Astrocyte of the hippocampus (primary cell): ENCODE measurements at places on chromosomes 4 and X.
A peak's percentile ranks its signal among the peaks of the same experiment; 100 is the strongest.

DNA sequence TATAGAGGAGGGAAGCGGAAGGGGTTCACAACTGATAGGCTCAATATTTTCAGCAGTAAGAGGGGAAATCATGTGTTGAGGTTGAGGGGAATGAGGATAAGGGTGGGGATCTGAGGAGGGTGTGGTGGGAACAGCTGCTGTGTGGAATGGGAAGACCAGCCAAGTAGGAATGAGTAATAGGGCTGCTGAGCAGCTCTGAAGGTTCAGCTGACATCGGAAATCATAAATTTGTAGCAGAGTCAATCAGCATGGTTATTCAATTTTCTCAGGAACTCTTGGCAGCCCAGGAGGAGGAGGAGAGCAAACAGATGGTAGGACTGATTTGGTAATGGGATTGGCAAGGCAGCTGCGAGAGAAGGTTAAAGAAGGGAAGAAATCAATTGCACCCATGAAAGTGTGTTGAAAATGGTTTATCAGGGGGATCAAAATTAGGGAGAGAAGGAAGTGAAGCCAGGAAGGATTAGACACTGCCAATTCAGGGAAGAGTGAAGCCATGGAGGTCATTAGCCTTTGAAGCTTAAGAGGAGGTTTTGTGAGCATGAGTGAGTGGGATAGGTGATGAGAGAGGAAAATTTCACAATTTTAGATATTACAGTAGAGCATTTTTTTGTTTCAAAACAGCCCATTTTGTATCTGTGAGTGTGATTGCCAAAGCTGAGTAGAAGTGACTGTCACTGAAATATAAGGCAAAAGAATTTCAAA lies 82.6 kb downstream of the PCDH7 start:
- DNase-seq, result peak; percentile 19

GRCh38 chr4:87274803-87275202 lies 47.9 kb downstream of the HSD17B13 start:
- no peak for DNase-seq

- DNase-seq, result no peak
Measured at GRCh38 chr4:38615847-38616246, 48.2 kb upstream of the KLF3 start.

DNA sequence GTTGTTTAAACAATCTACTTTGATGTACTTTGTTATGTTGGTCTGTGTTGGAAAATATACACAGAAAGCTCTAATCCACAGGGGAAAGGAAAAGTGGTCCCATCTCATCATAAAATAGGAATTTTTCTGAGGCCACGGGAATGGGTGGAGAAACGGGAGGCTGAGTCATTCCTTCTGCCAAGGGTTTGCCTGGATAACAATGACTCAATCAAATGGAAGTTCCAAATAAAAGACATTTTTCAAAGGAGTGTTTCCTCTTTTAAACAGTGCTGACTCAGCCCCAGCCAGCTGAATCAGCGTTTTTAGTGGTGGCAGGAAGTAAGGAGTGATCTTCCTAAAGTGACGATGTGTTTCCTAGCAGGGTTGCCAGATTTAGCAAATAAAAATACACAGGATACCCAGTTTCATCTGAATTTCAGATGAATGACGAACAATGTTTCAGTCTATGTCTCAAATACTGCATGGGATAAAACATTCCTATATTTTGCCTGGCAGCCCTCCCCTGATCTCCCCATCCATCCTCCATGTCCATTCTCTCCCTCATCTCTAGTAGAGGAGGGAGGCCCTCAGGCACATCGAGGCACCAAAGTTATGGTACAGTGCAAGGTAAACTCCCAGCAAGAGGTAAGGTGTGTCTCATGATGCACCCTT lies 345.4 kb upstream of the GATB start:
- peak; percentile 94 for DNase-seq

GRCh38 chrX:77426811-77427210 lies 20.4 kb upstream of the FGF16 start:
- DNase-seq, result no peak

GRCh38 chrX:9586992-9587392 lies 122.1 kb downstream of the TBL1X start:
- DNase-seq, result no peak

- DNase-seq, result no peak
Measured at GRCh38 chr4:96471956-96472867, 632.3 kb downstream of the PDHA2 start.

DNA sequence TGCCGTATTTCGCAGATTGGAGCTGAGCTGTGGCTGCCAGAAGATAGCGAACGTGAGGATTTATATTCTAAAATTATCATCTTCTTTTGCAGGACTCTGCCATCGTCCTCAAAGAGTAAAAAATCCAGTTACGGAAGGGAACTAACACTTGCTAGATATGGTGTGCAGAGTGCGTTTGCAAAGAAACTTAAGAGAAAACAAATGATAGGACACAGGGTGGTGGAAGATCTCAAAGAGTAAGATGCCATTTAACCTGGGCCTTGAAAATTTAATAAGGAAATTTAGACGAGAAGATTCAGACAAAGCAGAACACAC lies 566 bp downstream of the LARP7 start:
- DNase-seq, result no peak

DNA sequence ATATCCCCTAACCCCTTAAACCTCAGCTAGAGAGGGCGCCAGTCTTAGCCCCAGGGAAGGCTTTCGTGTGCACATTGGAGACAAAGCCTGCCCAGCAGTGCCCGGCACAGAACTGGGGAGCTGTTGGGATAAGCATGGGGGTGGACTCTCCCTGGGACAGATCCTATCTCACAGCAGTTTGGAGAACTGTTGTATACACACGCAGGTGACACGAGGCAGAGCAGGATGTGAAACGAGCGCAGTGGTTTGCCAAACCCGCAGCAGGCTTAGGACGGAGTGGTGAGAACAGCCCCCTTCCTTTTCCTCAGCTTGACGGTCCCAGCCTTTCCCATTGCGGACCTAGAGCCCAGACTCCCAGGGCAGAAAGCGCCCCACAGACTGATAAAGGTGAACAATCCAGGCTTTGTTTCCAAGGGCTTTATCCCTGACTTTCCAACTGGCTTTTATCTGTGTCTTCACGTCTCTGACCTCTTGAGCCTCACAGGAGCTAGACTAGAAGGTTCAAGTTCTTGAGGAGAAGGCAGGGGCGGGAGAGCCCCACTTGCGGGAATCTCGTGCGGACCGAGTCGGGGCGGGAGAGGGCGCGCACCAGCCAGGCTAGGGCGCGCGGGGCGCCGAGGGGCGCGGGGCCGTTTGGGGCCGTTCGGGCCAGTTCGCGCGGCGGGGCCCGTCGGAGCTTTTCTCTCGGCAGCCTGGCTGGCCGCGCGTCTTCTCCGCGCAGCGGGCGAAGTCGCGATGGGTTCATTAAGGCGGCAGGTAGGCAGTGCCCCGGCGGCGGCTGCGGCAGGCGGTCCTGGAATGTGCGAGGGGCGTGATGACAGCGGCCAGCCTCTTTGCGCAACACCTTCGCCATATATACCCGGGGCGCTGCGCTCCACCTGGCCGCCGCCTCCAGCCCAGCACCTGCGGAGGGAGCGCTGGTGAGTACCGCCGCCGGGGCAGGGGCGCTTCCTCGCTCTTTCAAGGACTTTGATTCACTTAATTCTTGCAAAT lies at the start of gene SLC34A2:
SLC34A2 (plus strand) TSS at position 881 of the 993 bp plus-strand sequence. CDS start 6,650 bp downstream, outside the sequence.
- DNase-seq, result peak; percentile 46

DNA sequence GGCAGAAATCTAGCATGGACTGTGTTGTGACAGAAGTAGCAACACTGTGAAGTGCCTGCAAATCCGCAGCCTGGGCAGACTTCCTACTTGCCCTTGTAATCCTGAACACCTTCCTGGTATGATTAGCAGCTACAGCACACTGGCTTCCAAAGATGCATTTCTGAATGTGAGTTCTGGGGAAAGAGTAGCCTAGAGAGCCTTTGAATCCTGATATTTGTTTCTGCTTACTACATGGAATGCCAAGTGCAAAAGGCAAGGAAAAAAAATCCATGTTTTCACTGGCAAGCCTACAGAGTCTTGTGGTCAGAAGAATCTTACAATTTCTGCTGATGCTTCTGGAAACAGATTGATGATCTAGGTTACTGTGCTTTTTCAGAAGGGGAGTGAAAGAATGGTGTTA lies 223.7 kb downstream of the COL25A1 start:
- DNase-seq, result peak; percentile 89

DNA sequence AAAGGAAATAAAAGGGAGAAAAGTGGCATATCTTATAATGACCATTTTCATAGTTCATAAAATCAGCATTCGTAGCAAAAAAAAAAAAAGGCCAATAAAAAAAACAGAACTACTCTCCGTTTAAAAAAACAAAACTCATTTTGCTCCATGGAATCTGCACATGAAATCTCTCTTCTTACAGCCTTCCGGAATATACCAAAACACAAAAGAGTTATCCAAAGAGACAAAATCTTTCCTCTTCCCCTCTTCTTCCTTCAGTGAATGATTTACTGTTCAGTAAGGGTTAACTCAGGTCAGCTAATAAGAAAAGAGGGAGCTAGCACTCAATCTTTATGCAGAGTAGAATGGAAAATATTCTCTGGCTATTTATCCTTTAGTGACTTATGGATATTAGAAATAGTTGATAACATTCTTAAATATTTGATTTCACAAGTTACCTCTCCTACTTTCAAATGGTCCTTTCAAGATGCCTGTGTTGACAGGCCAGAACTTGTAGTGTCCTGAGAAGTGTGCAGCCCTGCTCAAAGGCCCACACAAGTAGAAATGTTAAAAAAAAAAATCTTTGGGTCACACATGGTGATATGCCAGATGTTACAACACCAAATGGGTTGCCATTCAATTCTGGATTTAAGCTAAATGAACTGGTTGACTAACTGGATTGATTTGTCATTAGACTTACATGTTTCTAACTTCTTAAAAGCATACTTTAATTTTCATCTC lies 42.1 kb downstream of the PDGFC start:
- DNase-seq, result no peak

- no peak for DNase-seq
Measured at GRCh38 chrX:9724711-9725110, 40.9 kb downstream of the GPR143 start.

DNA sequence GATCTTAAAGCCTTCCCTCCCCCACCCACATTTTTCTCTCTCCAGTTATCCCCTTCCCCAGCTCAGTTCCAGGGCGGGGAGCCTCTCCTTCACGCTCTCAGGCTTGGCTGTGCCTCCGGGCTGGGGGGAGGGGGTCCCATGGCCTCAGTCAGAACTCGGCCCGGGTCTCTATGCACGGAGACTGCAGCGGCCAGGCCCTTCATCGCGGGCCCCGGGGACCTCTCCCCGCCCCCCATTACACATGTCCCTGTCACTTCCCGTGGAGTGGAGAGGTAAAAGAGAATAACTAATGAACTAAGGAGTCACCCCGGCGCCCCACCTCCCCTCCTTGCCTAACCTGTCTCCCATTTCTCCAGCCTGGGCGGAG lies 838 bp upstream of the PRICKLE3 start:
- no peak for DNase-seq

DNA sequence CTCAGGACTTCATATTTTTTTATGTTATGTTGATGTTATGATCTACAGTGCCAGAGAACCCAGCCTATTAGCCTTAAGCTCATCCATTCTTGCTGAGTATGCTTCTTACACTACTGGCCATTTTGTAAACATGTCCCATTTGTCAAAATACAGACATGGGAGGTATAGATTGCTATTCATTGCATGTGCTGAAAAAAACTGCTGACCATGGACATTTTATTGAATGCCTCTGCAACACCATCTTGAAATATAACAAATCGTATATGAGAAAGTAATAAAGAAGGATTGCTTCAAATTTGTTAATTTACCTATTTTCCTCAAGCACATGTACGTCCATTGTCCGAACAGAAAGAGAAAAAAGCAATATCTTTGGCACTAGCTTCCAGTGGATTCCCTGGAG lies 91.5 kb upstream of the FAM47A start:
- no peak for DNase-seq

DNA sequence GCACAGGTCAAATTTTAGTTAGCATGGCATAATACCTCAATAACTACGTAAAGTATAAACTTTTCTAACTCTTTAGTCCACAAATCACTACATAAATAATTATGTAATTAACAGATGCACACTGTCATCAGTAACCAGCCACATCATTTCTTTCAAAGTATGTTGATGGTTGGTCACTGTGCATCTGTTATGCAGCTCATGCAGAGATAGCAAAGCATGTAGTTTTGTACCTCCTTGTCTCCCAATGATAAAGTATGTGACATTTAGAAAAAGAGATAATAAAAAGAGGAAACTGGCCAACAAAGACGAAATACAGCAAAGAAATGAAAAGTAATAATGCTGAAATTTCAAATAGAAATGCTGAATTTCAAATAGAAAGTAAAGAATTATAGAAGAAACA lies 2.9 kb downstream of the LAMTOR3 start:
- DNase-seq, result no peak

DNA sequence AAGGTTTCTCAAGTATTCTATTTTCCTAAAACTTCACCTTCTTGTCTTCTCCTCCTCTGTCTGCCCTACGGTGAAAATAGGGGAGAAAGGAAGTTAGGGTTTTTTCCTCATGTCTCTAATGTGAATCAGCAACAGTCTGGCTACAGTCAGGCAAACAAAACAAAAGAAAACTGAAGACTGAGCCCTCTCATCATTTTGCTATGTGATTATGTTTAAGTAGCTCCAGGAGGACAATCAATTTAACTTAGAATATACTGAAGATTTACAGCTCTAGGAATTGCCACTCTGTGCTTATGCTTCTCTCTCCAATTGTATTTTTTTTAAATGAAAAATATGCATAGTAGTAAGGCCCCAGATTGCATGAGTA lies 316.2 kb downstream of the GPAT3 start:
- DNase-seq, result peak; percentile 70

DNA sequence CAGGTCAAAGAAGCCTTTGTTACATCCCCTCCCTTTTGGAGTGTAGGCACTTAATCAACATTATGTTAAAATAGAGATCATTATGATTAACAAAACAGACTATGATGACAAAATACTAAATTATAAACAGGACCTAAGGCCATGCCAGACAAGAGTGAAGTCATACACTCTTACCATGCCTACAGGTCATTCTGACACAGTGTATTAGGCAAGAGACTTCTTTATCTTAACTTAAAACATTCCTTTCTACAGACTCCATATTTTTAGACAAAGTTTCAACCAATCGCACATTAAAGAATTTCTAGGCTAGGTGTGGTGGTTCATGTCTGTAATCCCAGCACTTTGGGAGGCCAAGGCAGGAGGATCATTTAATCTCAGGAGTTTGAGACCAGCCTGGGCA lies 128.6 kb upstream of the SLC34A2 start:
- DNase-seq, result no peak

DNA sequence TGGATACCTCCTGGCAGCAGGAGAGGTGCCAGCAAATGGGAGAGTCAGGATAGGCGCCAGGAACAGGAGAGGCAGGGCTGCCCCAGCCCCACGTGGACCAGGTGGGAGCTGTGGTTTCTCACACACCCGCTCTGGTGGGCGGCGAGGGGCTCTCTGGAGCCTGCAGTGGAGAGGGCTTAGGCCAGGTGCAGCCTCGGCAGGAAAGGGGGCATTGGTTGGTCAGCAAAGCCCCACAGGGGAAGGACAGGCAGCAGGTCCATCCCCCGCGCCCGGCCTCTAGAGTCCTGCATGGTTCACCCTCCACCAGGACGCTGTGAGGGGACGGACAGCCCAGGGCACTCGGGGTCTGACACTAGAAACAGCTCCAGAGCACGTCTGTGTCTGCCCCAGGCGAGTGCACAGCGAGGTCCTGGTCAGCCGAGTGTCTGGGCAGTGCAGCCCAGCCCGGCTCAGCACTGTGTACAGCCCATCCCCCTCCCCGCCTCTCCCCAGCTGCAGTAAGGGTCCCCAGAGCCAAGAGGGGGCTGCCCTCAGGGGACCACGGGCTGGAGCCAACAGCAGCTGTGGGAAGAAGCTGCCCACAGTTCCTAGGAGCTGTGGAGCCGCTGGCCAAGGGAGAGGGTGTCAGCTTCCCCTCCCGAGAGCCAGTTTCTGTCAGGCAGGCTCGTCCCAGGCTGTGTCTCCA lies 8.2 kb downstream of the ATP5ME start:
- DNase-seq, result no peak

- DNase-seq, result no peak
Measured at GRCh38 chr4:10346023-10346422, 111.2 kb downstream of the ZNF518B start.
